Heart left ventricle (tissue), 16 donors: ENCODE measurements at places on chromosomes 6 and 20. TPM values are rescaled to one million over a fixed set of nuclear protein-coding genes. Genes with fewer than 3 reads are reported as not detected.

DNA sequence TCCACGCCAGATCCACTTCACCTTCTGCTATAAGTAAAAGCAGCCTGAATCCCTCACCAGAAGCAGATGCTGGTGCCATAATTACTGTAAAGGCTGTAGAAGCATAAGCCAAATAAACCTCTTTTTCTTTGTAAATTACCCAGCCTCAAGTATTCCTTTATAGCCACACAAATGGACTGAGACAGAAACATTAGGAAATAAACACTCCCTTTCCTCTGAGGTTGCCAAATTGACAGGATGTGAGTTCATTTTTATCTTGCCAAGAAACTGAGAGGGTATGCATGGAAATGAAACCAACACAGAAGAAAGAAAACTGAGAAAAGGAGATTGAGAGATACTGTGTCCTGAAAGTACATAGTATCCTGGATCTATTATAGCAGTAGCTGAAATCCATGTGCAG lies 481.2 kb downstream of the HAO1 start:
- no peak for DNase-seq

Gene ENPP5
- total RNA-seq = 3.5 TPM

DNA sequence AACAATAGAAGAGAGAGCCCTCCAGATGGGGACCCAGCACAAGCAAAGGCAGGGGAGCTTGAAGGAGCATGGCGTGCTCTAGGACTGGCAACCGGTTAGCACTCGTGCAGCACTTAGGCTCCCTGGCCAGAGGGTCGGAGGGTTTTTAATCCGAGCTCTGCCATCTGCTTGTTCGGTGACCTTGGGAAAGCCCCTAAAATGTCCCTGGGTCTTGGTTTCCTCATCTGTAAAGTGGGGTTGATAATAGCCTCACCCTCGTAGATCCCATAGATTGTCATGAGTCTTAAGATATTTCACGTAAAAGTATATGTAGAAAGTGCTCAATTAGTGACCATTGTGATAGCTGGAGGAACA lies 16.6 kb upstream of the HCK start:
- no peak for DNase-seq

Gene TMEM217
- 0.23 TPM for total RNA-seq

Gene RUNX2
- 2.0 TPM for total RNA-seq

Gene BTNL2
- total RNA-seq = not detected
